Fibroblast of skin of abdomen (primary cell): ENCODE measurements at places on chromosomes 11 and 22.
A peak's percentile ranks its signal among the peaks of the same experiment; 100 is the strongest.

GRCh38 chr11:64976651-64977050 lies 4.7 kb upstream of the MAJIN start:
- DNase-seq = no peak

- DNase-seq = no peak
These were observed 12.6 kb downstream of the TRIOBP start for GRCh38 chr22:37709445-37709765.

- DNase-seq = no peak
These were observed 43.2 kb upstream of the RDX start for GRCh38 chr11:110339456-110340250.

DNA sequence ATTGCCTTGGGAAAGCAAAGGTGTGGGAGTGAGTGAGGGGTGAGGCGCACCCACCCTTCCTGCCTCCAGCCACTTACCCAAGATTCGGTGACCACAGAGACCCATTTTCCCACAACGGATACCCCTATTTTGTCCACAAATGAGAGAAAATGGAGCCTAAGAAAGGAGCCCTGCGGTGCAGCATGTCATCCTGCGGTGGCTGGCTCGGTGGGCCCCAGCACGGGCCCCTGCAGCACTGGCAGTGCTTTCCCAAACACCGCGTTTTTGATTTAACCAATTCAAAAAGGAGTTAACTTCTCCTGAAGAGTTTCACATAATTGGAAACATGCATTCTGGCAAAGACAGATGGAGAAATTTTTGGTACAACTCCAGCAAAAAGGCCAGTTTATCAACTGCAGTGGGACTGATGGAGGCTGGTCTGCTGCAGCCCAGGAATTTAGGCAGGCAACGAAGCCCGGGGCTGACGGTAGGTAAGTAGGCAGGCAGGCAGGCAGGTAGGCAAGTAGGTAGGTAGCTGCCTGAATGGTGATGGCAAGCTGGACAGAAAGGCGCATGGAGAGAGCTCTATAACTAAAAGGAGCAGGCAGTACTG lies 84.2 kb downstream of the FDX1 start:
- DNase-seq = peak; percentile 77

DNA sequence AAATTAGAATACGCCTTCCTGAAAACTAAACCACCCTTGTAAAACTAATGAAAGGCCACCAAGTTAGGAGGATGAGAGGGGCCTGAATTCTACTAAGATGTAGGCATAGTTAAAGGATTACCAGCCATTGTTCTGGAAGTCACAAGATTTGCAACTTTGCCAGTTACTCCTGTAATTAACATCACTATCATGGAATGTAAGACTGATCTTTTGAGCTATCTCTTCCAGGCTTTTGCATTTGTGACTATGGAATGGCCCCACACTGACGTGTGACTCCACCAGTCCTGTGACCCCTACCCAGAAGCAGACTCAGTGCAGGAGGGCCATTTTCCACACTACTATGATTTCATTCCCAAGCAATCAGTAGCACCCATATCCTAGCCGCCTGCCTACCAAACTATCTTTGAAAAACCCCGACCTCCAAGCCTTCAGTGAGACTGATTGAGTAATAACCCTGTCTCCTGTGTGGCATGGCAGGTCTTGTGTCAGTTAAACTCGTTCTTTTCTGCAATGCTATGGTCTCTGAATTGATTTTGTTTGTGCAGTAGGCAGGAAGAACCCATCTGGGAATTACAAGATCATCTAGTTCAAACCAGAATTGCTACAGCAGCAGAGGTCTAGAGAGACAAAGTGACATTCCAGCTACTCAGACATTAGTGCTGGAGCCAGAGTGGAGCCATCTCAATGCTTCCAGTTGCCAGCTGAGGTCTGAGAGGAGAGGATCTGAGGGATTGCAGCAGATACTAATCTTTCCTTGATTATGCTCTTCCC lies 1.9 kb upstream of the CTSF start:
- no peak for DNase-seq

DNA sequence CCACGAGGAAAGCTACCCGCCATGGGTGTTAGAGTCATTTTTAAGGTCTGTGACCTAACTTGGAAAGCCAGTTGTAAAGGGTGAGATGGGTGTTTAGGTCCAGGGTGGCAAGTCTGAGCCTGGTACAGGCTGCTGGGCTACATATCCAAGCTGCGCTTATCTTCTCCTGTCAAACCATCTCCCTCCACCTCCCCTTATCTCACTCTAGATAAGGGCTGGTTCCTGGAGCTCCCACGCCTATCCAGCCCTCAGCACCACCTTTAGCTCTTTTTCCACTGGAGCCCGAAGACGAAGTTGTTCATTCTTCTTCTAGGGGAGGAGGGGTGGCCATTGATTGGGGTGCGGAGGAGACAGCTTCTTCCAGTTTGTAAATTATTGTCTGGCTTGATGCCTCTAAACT lies 48.5 kb downstream of the MICAL2 start:
- no peak for DNase-seq

DNA sequence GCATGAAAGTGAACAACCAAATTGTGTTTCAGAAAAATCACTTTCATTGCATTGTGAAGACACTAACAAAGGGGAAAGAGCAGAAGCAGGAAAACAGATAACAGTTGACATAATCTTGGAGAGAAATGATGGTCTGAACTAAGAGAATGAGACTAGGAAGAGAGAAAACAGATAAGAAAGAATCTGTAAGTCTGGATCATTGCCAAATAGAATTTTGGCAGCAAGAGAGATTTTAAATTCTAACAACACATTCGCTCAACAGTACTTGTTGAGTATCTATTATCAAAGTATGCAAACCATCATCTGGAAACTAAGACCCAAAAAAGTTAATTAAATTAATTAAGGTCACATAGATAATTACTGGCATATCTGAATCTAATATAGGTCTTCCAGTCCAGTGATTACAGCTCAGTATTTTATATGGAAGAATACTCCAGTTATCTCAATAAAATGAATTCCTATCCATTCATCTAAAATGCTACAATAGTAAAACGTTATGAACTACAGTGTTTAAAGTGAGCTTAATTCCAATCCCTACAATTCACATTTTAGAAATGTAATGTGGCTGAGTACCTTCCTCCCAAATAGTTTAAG lies 166.7 kb upstream of the FAT3 start:
- DNase-seq = no peak

- no peak for DNase-seq
These were observed 16.1 kb downstream of the POU2AF1 start for GRCh38 chr11:111362887-111363411.

DNA sequence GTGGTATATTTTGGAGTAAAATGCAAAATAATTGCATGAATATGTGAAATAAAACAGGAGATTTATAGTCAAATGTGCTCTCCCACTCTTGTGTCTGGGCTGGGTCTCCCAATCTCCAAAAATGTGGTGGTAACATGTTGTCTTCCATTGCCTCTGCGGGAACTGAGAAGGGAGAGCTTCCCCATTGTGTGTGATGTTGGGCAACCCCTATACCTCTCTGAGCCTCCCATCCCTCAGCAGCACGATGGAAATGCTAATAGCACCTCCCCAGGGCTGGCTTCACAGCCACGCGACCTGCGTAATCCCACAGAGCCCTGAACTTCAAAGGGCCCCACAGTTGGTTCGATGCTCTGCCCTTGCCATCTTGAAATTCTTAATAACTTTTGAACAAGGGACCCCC lies 72.0 kb downstream of the TP53I11 start:
- no peak for DNase-seq
